ENCODE measurements at places on chromosomes 16 and 17.

GRCh38 chr17:68435876-68436842 is 21.1 kb downstream of the WIPI1 start:
- DNase-seq, result peak; percentile 45

DNA sequence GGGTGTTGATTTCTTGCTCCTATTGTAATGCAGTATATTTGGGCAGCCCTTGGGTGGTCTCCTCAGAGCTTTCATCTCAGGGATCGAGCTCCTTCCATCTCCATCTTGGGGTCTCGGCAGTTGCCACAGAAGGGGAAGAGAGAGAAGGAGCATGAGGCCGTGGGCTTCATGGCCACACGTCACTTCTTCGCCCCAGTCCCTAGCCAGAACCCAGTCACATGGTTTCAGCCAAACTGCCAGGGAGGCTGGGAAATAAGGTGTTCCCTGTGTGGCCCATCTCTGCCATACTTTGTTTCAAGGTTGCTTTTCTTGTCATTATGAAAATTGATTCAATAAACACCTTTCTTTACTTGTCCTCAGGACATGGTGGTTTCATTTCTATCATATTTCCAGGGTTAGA is 68.4 kb upstream of the NKD1 start:
- no peak for DNase-seq

GRCh38 chr16:63289834-63290460 is 1253.7 kb upstream of the CDH8 start:
- peak; percentile 62 for DNase-seq

DNA sequence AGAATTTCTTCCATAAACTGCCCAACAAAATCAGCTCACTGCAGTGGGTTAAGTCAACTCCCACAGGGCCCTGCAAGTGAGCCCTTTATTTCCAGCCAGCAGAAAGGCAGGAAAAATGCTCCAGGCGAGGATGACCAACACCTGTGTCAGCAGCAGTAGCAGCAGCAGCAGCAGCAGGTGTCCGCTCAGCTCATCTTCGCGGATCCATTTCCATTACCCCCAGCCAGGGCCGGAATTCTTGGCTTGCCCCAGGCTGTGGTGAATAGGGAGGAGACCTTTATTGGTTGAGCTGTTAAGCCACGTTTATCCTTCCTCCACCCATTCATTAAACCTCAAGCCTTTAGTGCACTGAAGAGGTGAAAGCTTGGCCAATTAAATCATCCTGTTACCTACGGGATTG is 46.2 kb downstream of the MARCHF10 start:
- no peak for DNase-seq

GRCh38 chr17:60138769-60139437 is 10.9 kb upstream of the CA4 start:
- DNase-seq, result no peak

DNA sequence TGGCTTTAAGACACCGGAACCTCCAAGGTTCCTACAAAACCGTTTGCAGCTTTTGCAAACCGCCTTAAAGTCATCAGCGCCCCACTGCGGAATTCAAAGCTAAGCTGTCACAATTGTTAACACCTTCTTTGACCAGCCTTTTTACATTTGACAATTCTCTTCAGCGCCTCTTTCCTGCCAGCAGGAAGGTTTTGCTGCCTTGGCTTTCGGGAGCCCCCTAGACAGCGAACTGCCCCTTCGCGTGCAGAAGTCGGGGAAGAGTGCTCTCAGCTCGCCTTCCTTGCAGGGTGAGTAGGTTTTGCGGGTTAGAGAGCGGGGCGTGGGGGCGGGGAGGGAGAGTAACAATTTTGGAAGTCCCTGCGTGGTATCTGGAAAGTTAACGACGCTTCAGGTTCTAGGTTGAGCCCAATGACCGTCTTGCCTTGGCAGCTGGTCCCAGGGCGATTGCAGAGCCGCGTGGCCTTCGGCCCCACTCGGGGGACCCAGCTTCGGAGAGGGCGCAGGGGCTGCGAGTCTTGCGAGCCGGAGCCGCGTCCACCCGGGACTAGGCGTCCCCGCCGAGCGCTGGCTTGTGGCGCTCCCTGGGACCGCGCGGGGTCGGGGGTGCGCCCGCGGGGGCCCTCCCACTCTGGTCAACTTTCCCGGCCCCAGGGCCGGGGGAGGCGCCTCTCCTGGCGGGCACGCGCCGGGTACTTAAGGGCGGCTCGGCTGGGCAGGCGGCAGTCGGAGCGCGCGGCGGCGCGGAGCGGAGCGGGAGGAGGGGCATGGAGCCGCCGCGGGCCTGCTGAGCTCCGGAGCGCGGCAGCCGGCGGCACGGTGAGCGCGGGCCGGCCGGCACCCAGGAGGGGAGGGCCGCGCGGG is at the start of gene HAS3:
TSS of gene HAS3 (plus strand) at position 153 of the 861 bp plus-strand sequence. CDS start 3,743 bp downstream, outside the sequence.
- peak; percentile 69 for DNase-seq

DNA sequence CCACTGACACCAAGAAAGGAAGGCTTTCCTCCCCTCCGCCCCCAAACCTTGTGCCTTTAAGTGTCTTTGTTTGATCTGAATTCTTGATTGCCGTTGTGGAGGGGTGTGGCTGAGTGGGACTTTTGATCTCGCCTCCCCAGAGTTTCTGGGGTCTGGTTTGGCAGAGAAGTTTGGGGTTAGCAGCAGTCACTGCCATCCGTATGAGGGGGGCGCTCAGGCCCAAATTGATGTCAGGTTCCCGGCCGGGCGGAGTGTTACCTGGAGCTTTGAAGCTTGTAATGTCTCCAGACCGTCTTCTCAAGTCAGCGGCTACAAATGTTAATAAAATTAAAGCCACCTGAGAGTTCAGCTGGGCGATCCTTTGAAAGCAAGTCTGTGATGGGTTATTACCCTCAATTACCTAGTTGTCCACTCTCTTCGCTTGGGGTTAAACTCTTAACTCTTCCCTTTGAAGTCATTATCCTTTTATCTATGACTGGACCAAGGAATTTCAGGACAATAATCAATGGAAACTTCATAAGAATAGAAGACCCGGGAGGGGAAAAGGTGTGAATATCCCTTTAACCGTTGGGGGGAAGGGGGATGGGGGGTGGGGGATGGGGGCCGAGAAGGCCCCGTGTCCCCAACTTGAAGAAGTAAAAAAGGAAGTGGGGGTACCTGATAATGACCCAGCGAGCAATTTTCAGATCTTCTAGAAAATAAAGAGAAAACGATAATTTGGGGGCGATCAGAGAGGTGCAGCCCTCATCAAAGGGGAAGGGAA is 31.8 kb upstream of the AXIN2 start:
- DNase-seq, result no peak

GRCh38 chr16:13049688-13050087 is 148.3 kb downstream of the SHISA9 start:
- no peak for DNase-seq

- peak; percentile 21 for DNase-seq
Measured at GRCh38 chr16:20897253-20897897, 2.8 kb downstream of the DCUN1D3 start.

DNA sequence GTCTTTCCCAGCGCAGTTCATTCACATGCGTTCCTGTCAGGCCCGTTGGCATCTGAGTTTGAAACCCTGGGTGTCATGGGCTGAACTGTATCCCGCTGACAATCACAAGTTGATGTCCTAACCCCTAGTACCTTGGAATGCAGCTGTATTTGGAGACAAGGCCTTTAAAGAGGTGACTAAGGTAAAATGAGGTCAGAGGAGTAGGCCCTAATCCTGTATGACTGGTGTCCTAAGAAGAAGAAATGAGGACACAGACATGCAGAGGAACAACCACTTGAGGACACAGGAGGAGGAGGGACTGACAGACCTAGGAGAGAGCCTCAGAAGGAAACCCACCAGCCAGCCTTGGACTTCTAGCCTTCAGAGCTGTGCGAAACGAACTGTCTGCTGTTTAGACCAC is 33.1 kb downstream of the TRPV2 start:
- DNase-seq, result no peak

DNA sequence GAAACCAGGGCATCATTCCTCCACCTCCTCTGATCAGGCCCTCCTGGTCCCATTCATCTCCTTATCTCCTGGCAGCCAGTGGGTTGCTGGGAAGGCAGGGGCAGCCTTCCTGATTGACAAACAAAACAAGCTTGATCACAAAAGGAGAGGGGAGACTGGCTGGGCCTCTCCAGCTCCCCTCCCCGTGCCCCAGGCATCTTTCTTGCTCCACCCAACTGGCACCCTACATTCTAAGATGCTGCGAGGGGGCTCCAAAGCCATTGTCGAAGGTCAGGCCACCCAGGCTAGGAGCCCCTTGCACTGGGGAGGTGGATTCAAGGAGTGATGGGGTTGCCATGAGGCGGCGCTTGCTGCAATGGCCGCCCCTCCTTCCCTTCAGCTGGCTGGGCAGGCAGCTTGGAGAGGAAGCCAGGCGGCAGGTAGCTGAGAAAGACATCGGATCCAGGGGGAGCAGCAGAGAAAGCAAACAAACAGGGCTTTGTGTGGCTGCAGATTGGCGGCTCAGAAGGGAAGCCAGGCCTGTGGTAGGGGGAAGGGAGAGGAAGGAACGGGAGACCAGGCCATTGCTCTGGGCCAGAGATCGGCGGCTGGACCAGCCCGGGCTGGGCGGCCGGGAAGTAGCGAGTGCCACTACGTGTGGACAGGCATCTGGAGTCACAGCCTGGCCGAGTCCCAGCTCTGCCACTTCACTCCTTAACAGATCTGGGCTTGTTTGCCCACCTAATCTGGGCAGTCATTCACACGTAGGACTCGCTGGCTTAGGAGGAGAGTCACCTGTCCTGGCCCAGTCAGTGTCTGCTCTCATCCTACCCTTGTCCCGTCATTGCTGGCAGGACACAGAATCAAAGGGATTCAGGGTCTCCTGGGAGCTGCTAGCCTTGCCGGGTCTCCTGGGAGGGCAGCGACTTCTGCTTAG is 12.3 kb downstream of the RAI1 start:
- peak; percentile 40 for DNase-seq

DNA sequence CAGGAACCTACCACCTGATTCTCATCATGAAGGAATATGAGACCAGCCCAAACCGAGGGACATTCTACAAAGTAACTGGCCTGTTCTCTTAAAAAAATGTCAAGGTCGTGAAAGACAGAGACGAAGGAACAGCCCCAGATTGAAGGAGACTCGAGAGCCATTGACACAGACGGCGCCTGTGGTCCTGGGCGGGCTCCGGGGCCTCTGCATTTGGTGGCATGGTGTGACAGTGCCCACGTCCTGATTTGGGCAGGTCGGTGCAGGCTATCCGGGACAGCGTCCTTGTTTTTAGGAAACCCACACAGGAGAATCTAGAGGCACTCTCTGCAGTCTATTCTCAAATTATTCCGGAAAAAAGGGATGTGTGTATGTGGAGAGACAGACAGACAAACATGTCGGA is 64.1 kb downstream of the ADCY9 start:
- DNase-seq, result no peak

DNA sequence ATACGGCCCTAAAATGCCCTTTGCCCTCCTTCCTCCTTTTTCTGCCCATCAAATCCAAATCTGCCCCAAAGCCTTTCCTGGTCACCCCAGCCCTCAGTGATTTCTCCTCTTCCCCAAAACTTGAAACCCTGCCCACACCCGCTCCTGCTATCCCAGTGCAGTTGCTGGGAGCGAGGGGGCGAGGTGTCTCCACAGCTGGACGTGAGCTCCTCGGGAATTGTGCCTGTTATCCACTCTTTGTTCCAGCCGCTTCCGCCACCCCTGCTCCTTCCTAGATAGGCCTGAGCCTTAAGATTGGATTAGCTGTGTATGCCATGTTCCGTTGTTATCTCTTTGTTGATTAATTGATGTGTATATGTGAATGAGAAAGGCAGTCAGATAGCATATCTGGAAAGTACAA is 2.6 kb upstream of the KRT35 start:
- no peak for DNase-seq

- no peak for DNase-seq
Measured at GRCh38 chr16:66814734-66815133, 13.3 kb upstream of the TERB1 start.

GRCh38 chr17:6567528-6568183 is 11.3 kb upstream of the PITPNM3 start:
- no peak for DNase-seq

DNA sequence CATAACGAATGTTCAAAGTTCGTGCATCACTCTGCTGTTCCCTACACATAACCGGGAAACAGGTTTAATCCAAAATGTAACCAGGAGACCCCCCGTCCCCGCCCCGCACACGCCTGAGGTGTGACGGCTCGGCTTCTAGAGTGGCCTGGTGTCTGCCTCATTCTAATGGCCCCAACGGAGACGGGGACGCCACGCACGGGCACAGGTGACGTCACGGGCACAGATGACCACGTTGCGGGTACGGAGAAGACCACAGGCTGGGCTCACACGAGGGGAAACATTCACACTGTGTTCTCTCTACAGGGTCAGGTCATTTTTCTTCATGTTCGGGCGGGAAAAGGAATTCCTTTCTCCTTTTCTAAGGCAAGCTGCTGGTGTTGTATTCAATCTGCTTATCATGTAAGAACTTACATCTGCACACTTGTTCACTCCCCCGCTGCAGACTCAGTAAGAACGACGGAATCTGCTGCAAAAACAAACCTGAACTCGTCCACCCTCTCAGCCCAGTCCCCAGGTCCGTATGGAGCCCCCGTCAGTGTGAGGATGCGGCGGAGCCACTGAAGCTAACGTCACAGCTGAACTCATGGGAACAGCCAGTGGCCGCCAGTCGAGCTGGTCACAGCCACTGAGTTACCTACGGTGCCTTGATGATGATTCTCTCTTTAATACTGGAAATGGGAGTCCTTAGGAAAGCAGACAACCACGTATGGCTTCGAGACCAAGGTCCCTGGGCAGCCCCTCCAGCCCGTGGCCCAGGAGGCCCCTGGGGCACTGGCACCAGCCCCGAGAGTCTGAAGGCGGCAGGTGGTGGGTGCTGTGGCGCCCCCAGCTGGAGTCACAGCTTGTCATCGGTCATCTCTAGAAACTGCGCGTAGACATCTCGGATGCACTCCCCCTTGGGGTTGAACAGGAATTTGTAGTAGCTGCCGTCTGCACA is 32.9 kb downstream of the WDR45B start:
- no peak for DNase-seq

DNA sequence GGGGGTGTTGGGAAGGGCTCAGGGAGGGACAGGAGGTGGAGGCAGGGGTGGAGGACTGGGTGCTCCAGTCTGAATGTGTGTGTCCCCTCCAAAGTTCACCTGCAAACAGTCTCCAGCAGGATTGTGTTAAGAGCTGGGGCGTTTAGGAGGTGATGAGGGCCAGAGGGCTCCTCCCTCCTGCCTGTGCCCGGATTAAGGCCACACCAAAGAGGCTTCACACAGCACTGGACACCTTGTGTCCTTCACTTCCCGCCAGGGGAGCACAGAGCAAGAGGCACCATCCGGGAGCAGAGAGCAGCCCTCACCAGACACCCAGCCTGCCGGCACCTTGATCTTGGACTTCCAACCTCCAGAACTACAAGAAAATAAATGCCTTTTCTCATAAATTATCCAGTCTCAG is 30.2 kb upstream of the ENPP7 start:
- no peak for DNase-seq

DNA sequence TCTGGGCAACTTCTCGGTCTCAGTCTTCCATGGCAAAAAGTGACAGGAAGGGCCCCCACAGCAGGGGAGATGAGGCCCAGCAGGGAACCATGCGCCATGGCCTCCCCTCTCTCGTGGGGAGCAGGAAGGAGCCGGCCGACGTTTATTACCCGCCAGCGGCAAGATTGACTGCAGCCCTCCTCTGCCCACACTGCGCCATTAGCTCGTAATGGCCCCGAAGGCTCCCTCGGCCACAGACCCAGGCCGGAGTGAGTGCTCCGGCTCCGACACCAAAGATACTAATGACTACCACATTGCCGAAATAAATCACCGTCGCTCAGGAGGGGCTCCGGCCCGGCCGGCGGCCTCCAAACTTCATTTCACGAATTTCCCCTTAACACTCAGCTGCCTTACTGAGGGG is 226.9 kb downstream of the C16orf78 start:
- no peak for DNase-seq

- DNase-seq, result no peak
Measured at GRCh38 chr17:4480929-4481898, 17.5 kb upstream of the SPNS2 start.

GRCh38 chr16:10951026-10951425 is 6.7 kb downstream of the CLEC16A start:
- no peak for DNase-seq

GRCh38 chr17:30580916-30581315 is 103.7 kb downstream of the GOSR1 start:
- DNase-seq, result no peak
